ENCODE measurements at places on chromosomes 6 and 20.

- DNase-seq, result no peak
These were observed 18.3 kb downstream of the KIF6 start for GRCh38 chr6:39706819-39707335.

DNA sequence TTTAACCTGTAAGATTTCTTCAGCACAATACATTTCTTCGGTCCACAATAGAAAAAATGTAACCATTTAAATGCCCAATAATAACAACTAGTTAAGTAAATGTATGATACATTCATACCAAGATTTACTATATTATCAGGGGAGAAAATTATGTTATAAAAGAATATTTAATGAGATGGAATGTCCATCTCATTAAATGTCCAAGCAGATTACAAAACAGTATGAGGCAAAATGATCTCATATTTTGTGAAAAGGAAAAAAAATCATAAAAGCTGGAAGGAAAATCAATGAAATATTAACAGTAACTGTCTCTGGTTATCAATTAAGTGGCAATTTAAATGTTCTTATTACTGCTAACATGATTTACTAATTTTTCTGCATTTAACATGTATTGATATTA, 10.1 kb upstream of the HEY2 start:
- DNase-seq, result no peak

DNA sequence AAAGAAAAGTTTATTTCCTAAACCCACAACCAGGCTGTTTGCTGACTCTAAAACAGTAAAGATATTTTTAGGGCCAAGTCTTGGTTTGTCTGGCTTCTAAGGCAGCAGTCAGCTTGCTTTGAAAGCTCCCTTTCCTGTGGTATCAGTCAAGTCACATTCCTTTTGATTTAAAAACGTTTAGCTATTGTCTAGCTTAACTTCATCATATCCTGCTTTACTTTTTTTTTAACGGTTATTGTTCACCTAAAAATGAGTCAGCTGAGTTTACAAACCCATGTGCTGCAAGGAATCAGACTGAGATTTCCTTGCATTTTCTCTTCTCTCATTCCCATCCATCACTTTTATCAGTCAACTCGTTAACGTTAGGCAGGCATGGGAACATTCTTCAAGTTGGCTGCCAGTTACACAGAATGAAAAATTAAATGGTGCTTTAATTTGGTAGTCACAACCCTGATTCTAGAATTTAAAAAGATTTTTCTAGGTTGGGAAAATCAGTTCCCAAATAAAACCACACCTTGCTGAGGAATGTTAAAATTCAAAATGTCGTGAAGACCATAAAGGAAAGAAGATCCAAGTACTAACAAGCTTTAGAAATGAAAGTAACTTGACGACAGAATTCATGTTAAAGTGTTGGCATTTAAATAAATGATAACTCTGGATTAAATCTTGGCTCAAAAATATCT, 45.9 kb downstream of the ELOVL5 start:
- DNase-seq, result peak; percentile 13

DNA sequence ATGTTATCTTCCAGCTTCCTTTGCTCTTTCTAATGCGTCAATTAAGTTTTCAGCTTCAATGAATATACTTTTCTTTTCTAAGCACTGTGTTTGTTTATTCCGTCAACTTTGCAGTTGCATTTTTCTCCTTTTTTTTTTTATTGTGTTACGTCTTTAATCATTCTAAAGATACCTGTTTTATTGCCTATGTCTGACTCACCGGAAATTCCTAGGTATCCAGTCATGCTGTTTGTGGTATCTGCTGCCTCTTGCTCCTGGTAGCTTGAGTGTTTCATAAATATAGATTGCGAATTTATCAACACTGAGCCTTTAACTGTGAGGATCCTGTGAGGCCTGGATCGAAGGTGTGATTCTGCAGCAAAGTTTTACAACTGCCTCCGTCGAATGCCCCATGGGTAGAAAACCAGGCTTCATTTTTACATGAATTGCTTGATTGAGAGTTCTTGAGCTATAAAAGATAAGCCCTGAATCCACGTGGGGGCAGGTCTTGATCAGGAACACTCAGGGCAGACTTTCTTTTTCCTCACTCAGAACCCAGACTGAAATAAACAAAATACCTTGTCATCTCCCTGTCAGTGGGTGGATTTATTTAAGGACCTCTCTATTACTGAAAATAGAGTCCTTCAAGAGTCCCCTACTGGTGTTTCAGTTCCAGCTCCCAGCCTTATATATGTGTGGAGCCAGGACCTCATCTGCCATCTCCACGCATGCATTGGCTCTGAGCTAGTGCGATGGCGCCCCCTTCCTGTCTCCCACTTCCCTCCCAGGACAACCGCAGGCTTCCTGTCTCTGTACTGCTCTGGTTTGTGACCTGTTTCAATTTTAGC, 60.1 kb upstream of the LRRC1 start:
- peak; percentile 11 for DNase-seq

DNA sequence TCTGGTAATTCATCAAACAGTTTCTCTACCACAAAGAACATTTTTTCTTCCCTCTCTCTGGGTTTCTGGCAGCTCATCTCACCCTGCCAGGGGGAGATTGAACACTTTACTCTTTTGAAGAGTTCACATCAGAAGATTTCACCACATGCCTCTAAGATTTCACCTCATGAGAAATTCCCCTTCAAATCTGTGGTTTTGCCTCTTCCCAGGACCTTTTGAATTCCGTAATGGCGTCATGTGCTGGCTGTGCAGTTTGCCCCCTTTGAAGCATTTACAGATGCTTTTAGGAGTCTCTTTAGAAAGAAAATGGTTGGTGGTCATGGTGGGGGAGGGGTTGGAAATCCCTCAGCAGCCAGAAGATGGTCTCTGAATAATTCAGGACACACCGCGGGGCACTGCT, 486.1 kb downstream of the QKI start:
- DNase-seq, result no peak

GRCh38 chr6:131112249-131112648, 23.0 kb upstream of the AKAP7 start:
- no peak for DNase-seq

DNA sequence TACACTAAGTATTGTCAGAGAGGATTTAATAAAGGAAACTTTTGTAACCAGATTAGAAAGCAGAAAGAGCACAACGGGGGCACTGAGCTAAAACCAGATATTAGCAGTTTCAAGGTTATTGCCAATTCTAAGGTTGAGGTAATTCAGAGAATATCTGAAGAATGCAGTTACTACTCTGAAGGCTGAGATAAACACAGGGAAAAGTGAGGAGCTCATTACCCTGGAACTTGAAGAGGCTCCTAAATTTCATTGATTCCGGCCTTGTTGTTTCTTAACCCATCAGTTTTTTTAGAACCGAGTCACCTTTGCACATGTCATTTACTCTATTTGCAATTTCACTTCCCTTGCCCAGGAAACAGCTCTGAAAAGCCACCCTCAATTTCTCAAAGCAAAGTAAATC, 72.4 kb upstream of the BTBD3 start:
- no peak for DNase-seq

DNA sequence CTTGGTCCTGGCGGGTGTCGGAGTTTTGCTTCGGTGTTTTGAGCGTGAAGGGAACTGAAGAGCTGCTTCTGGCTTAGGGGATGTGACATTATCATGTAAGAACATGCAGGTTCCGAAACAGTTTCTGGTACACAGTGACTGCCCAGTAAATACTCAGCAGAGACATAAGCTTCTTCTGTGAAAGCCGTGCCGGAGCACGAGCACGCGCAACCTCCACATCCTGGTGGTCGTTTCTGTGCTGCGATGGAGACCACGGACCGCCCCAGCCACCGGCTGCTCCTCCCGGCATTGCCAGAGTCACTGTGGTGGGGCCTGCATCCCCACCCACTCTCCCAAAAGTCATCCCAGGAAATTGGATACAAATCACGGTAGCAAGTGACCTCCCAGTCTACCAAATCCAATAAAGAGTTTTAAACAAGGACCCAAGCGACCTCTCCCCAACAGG, 18.7 kb downstream of the KIF25 start:
- DNase-seq, result no peak

- DNase-seq, result no peak
These were observed 532 bp upstream of the SLC35F1 start for GRCh38 chr6:117906507-117906957.

DNA sequence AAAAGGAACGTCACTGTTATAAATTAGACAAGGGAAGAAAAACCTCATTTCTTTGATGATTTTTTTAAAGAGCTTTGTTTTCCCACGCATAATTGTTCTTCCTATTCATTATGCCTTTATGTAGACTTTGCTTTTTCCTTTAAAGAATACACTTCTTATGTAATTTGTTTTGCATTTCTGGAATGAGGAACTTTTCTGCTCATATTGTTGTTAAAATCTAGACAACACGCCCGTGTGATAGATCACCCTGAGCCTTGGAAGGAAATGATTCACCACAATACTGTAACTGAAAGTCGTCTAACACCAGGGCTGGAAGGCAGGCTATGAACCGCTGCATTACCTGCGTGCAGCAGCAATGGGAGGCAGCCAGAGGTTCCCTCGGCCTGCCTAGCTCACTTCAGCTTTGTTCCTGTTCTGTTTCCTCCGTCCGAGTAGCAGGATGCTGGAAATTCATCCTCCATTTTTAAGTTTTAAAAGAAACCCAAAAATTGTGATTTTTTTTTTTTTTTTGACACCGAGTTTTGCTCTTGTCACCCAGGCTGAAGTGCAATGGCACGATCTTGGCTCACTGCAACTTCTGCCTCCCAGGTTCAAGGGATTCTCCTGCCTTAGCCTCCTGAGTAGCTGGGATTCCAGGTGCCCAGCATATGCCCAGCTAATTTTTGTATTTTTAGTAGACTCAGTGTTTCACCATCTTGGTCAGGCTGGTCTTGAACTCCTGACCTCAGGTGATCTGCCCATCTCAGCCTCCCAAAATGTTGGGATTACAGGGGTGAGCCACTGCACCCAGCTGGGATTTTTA, 49.6 kb upstream of the ZNF217 start:
- peak; percentile 71 for DNase-seq

- DNase-seq, result no peak
These were observed 73.4 kb upstream of the NOX3 start for GRCh38 chr6:155528982-155529453.

DNA sequence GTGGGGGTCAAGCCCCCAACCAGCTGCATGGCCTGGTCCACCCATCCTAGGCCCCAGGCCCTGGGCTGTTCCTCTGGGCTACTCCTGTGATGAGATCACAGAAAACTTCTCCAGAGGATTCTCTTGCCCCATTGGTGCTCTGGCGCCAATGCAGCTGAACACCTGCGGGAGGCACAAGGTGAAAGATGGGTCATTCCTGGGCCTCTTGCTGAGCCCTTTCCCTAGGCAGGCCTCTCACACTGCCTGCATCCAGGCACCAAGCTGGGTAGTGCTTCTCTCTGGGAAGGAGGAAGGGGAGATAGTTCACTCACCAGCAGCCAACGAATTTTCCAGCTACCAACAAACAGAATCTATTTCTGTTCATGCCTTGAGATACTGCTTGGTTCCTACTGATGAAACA, 142.1 kb downstream of the PXDC1 start:
- no peak for DNase-seq

DNA sequence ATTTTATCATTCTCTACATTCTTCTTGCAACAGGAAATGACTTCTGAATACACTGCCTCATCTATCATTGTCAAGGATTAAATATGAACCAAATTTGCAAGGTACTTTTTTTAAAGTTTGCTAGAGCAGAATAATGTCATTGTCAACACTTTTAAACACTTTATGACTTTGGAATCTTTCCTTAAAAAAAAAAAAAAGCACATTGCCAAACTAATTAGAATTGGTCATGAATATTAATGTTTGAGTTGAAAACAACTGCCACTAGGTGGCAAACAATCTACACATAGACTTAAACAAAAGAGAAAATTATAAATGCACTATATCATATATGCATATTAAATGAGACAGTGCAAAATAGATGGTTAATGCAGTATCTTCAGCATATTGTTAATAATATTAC, 32.5 kb upstream of the TMEM244 start:
- DNase-seq, result no peak

DNA sequence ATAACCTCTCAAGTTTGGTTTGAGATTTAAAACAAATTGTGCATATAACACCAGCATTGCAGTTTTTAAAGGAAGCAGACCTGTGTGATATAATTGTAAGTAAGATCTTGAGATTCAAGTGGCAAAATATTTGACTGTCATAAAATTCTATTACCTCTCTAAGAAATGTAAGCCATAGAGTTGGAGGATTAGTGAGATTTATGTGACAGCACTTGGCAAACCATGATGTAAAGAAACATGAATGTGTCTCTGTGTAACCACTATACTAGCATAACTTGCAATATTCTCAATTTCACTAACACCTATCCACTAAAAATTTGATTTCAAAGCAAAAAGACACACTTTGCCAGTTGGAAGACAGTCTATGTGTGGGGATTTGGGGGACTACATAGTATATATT, 190.2 kb upstream of the SSTR4 start:
- DNase-seq, result no peak

- DNase-seq, result peak; percentile 42
These were observed 1.7 kb downstream of the DIDO1 start for GRCh38 chr20:62924442-62925075.

DNA sequence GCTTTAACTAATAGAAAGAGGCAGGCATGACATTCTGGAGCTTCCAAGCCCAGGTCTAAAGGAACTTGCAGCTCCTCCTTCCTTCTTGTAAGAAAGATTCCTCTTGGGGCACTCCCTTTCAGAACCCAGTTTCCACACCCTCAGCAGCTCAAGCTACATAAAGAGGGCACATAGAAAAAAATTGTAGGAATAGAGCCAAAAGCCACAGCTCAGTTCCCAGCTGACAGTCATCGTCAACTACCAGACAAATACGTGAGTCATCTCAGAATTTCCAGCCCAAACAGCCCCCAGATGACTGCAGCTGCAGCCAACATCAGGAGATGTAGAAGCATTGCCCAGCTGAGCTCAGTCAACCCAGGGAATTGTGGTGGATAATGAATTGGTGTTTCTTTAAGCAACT, 349.8 kb upstream of the ARID1B start:
- no peak for DNase-seq

- no peak for DNase-seq
These were observed 50.2 kb downstream of the TRAM2 start for GRCh38 chr6:52526634-52527033.

DNA sequence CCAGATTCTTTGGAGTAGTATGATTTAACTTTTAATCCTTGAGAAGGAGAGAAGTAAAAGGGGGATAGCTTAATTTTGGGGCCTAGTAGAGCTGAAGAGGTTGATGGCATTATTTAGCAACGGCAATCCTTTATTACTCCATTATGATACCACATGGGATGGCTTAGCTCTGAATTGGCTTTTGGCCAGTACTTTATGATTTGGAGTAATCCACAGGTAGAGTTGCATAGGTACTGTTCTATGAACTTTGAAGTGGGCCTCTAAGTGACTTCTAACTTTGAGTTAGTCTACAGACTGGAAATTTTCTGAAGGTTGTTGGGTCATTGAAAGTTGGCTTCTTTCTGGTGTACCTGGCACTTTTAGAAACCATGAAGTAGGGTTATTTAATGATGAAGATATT, 11.6 kb downstream of the YWHAB start:
- DNase-seq, result no peak

GRCh38 chr6:154441995-154442310, 68.5 kb downstream of the CNKSR3 start:
- no peak for DNase-seq

GRCh38 chr6:168101590-168102314, 22.7 kb upstream of the FRMD1 start:
- no peak for DNase-seq
